ENCODE measurements at places on chromosomes 4 and X.

- no peak for DNase-seq
These were observed 1.9 kb downstream of the EVC start for GRCh38 chr4:5712931-5713330.

DNA sequence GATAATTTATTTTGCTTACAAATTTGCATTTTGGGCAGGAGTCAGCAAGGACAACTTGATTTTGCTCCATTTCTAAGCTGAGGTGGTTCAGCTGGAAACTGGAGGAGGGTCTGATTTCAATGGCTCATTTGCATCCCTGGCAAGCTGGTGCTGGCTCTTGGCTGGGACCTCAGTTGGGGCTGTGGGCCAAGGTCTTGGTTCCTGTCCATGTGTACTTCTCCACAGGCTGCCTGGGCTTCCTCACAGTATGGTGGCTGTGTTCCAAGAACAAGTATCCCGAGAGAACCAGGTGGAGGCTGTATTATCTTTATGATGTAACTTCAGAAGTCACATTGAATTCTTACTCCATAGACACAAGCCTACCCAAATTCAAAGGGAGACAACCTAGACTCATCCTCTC, 77.0 kb upstream of the STX18 start:
- DNase-seq = no peak

DNA sequence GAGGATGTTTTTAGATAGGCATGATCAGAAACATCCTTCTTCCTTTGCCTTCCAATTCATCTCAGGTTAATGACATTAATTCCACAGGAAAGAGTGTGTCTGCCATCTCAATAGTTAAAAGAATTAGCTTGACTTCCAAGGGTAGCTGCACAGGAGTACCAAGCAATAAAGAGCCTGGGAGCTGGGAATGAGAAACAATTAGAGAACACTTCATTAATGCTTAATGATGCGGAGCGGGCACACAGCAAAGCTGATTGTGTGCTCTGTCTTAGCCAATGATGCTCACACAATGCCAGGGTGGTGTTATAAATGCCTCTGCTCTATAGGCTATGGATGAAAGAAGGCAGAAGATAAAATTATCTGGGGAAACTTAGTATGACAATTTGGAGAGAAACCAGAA, 1052.5 kb upstream of the LCORL start:
- DNase-seq = no peak

- no peak for DNase-seq
These were observed 457.9 kb downstream of the BCOR start for GRCh38 chrX:39639871-39640270.

- DNase-seq = no peak
These were observed 4.6 kb downstream of the PNMA5 start for GRCh38 chrX:152989292-152989658.

DNA sequence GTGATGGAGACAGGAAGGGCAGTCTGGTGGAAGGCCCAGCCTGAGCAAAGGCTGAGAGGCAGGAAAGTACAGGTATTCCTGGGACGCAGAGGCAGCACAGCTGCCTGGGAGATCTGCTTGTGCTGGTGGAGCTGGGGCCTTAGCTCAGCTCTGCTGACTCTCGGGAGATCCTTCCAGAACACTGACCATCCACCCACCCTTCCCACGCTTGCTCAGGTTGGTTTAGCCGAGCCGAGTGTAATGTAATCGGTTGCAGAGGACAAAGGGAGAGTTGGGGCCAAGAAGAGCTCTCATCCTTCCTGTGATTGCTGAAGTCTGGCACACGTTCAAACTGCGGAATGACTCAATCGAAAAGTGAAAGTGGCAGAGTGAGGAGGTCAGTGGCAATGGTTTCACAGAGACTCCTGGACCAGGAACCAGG, 43.1 kb upstream of the GPR78 start:
- DNase-seq = no peak

Data from activated CD4-positive, alpha-beta T cell treated with anti-CD3 and anti-CD28 coated beads for 24 hours (primary cell).